ENCODE measurements at places on chromosomes 3 and 15.

DNA sequence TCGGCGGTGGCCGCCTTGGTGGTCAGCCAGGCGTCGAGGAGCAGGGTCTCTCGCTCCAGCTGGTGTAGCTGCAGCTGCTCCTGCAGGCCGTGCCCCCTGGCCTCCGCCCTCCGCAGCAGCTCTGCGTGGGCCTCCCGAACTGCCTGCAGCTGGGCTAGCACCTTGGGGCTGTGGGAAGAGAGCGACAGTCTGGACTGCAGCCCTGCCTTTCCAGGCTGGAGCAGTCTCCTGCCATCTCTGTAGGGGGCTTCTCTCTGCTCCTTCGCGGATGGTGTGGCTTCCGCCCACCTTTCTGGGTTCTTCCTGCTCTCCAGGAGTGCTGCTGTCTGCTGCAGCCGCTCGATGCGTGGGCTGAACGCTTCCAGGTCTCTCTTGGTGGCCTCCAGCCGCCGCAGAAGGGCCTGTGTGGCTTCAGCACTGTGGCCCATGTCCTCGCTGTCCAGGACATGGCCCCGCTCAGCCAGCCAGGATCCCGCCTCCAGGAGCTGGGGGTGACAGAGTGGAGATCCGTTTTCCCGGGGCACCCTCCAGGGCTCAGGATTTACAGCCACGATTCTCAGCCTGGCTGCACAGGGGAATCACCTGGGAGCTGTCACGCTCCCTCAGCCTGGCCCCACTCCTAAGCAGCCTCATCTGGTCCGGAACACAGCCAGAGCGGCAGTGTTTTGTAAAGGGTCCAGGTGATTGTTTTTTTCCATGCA is 16.8 kb downstream of the PLA2G4B start:
- no peak for DNase-seq

DNA sequence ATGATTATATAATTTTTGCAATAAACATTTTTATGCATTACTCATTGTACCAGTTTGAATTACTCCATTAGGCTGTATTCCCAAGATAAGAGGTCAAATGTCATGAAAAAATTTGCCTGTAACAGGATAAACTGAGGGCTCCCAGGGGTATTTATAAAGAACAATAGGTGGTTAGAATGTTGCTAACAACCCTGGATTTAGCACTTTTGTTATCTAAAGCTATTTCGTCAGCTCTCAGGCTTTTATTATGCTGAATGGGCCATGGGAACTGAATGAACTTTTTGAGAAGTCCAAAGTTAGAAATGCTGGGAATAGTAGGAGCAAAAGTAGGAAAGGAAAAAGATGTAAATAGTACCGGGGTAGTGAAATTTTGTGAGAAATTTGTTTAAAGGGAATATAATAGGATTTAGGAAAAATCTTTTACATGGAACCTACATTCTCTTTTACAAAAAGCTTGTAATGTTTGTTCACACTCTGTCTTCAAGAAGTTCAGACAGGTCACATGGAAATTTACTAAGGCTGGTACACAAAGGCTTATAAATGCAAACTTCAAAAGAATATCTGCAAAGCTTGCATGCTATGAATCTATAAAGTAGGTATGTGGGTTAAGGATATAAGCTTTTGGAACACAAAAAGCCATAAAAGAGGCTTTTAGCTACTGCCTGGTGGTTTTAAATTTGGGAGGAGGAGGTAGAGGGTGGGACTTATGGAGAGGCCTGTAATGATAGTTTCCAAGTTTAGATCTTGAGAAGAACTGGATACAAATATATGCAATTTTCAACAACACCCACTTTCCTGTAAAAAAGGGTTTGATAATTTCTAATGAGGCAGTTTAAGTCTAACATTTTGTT is 445.8 kb upstream of the NAALADL2 start:
- peak; percentile 39 for DNase-seq

DNA sequence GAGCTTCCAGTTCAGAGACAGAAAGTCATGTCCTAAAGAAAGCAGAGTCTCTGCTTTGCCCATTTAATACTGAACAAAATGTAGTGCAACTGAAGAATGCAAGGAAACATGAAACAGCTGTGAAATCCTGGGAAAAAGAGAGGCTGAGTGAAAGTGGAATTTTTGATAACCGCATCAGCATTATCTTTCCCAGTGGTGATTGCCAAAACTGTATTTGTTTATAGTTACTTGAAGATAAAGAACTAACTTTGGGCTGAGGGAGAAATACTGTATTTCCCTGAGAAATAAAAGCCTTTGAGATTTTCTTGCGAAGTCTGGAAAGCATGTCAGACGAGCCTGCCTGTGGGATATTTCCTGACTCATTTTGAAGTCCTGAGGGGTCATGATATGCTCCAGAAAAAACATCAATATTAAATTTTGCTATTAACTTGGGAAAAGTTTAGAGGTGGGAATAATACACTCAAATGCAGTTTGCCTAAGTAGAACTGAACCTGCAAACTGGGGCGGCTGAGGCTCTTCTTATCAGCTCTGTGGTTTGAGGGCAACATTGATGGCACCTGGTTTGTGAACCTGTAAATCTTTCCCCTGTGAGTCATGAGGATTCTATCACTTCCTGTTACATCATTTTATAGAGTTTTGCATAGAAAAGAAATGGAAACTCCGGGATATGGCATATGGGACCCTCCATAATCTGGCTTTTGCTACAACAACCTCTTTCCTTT is 855.3 kb downstream of the MCTP2 start:
- no peak for DNase-seq

DNA sequence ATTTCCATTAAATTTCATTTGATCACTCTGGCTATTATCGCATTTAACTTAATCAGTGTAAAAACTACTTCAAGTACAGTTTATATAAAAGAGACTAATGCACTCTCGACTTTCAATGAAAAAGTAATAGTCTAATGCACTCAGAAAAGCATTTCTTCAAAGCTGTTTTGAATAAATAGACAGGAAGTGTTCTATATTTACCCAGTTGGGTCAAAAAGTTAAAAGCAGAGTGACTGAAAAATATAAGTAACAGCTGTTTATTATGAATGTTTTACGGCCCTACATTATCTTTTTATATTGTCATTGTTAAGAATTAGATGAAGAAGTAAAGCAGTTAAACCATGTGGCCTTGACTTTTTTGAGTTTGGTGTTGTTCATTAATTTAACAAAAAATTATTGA is 391.8 kb downstream of the ZPLD1 start:
- no peak for DNase-seq

GRCh38 chr15:72285927-72286516 is 13.7 kb upstream of the PARP6 start:
- DNase-seq = peak; percentile 80

DNA sequence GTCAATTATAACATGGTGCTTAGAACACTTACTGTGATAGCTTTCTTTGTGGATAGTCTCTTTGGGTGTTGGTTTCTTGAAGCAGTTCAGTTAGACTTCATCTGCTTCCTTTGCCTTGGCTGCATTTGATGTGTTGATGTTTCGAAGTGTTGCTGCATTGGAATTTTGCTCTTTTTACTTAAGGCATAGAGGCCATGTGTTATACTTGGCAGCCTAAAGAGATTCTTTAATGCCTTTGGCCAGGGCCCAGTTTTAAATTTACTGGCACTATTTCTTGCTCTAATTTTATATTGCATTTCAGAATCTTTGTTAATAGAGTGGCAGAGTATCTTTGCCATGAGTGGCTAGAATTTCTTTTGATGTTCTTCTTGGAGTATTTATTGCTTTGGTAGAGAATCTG is 21.2 kb downstream of the NR1D2 start:
- no peak for DNase-seq

DNA sequence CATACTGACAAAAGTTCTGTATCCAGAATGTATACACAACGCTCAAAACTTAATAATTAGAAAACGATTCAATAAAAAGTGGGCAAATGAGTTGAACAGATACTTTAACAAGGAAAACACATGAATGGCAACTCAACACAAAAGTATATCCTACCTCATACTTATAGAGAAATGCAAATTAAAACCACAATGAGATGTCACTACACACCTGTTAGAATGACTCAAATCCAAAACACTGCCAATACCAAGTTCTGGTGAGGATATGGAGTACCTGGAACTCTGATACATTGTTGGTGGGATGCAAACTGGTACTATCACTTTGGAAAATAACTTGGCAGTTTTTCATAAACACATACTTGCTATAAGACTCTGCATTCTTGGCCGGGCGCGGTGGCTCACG is 42.1 kb downstream of the PRTG start:
- DNase-seq = no peak

DNA sequence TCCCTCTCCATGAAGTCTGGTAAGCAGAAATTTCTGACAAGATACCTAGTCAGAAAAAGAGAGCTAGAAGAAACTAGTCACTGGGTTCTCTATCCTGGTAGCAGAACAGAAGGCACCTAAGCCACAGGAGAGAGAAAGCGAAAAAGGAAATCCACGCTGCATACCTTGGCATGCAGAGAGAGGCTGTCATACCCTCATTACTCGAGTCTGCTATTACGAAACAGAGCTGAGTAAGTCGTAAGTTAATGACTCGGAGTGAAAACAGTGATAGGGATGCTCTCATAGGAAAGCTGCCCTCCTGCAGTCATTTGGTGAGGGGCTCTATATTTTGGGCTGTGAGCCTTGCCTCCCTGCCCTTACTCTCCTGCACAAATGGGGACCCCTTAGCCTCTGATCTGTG is 16.2 kb downstream of the CLRN1 start:
- no peak for DNase-seq

- DNase-seq = no peak
Observed at GRCh38 chr3:46929324-46929723, 47.2 kb downstream of the CCDC12 start.

- DNase-seq = no peak
Observed at GRCh38 chr3:9047452-9048346, 84.4 kb upstream of the RAD18 start.

DNA sequence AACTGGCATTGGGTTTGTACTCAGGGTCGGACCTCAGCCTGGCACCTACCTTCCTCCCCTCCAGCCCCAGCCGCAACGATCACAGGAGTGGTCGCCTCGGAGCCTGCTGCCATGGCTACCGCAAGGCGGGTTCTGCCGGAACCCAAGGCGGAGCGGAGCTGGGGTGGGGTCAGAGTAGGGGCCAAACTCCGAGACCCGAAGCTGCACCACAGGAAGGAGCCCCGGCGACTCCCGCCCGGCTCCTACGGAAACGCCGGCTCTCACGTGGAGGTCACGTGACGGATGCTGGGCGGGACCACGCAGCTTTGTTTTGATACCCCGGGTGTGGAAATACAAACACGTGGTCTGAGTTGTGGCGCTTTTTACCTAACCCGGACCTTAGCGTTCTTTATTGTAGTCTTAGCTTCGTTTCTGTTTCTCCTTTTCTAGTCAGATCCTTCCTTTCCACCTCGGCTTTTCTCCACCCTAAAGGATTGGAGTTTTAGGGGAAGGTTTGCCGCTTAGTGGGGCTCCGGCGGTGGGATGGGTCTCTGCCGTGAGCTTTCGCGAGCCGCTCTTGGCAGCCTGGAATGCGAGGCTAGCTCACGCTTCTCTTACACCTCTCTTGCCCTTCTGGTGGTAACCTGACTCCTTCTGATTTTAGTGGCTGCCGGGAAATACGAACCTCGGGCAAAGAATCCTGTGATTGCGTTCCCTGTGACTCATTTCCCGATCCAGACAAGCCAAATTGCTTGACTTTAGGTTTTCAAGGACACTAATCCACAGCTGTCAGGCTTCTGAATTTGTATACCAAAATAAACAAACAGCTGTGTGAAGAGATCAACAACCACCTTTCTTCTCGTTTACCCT is at the start of gene HSPBAP1:
TSS of gene HSPBAP1 (minus strand) at position 264 of the 849 bp plus-strand sequence. CDS start at position 113, 151 bp downstream.
- peak; percentile 87 for DNase-seq

GRCh38 chr3:138946663-138947494 is at the start of the genes FOXL2 and FOXL2NB:
Gene FOXL2, minus strand, starts transcription at chr3:138947137. Its CDS starts 415 bp downstream, at chr3:138946722.
Gene FOXL2NB, plus strand, starts transcription at chr3:138947217. Its CDS starts 148 bp downstream, at chr3:138947365.
- peak; percentile 38 for DNase-seq

- DNase-seq = no peak
Observed at GRCh38 chr3:119649761-119650160, 10.6 kb downstream of the POPDC2 start.

GRCh38 chr15:65318870-65319356 is 14.4 kb downstream of the RNU5B-1 start:
- DNase-seq = peak; percentile 96

- no peak for DNase-seq
Observed at GRCh38 chr3:127535901-127536829, 54.4 kb downstream of the TPRA1 start.

Measured in iPS-NIHi11 (cell line).